ENCODE measurements at places on chromosomes 16 and 17.

GRCh38 chr16:25013751-25014499 lies 1.2 kb downstream of the ARHGAP17 start:
- H3K4me3 ChIP-seq: peak overlapping the region; percentile 96
- no peak for DNase-seq
- peaks cover 4% of the 10 kb centered on the region for H3K27me3 ChIP-seq
- peak overlapping the region; percentile 92 for H3K27ac ChIP-seq
- H3K36me3 ChIP-seq: no peaks in the 10 kb centered on the region

DNA sequence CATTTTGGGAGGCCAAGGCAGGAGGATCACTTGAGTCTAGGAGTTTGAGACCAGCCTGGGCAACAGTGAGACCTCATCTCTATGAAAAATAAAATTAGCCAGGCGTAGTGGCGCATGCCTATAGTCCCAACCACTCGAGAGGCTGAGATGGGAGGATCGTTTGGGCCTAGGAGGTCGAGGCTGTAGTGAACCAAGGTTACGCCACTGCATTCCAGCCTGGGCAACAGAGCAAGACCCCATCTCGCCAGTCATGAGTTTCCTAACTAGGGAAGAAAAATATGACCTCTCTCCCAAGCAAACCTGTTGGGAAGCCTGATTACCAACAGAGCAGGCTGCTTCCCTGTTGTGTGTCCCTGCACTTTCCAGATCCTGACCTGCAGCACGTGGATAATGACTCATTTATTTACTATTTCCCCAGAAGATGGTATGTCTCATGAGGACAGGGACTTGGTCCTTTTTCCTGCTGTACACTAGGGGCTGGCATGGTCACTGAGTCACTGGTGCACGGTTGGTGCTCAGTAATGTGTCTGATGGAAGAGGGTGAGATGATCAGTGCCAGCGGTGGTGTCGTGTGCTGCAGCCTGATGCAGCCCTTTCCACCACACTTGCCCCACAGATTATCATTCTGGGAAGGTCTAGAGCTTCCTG lies 30.8 kb downstream of the NMT1 start:
- no peaks in the 10 kb centered on the region for H3K4me1 ChIP-seq
- H3K36me3 ChIP-seq: peaks cover 47% of the 10 kb centered on the region
- H3K27ac ChIP-seq: no peak overlapping the region
- no peaks in the 10 kb centered on the region for H3K27me3 ChIP-seq

GRCh38 chr16:3756113-3756512 lies 38.8 kb upstream of the TRAP1 start:
- no peaks in the 10 kb centered on the region for H3K4me1 ChIP-seq
- DNase-seq: no peak
- H3K4me3 ChIP-seq: no peak overlapping the region
- H3K36me3 ChIP-seq: peaks cover 31% of the 10 kb centered on the region
- no peaks in the 10 kb centered on the region for H3K27me3 ChIP-seq
- peak overlapping the region; percentile 75 for H3K27ac ChIP-seq

DNA sequence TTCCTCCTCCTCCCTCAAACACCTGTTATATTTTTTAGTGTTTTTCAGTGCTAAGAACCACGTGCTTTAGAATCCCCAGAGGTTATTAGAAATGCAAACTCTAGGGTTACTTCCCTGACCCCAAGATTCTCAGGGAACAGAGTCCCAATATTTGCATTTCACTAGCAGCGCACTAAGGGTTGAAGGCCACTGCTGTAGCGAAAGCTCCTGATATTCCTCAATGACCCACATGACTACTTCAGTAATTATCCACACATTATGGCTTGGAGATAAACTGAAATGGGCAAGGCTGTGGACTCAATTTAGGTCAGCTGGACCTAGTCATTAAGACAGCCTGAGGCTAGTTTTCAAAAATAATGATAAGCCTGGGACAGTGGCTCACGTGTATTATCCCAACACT lies 78.5 kb upstream of the BCAR1 start:
- no peak for DNase-seq
- peaks cover 17% of the 10 kb centered on the region for H3K4me1 ChIP-seq
- H3K27me3 ChIP-seq: no peaks in the 10 kb centered on the region
- peaks cover 11% of the 10 kb centered on the region for H3K36me3 ChIP-seq
- H3K27ac ChIP-seq: no peak overlapping the region
- H3K4me3 ChIP-seq: no peak overlapping the region
